ENCODE measurements at places on chromosomes 7 and 10. TPM values are rescaled to one million over a fixed set of nuclear protein-coding genes. Genes with fewer than 3 reads are reported as not detected.

Gene ZPBP
- not detected for total RNA-seq

Gene CCDC172
- not detected for total RNA-seq

Gene DGKI
- total RNA-seq: not detected

Gene IFIT1
- 31.8 TPM for total RNA-seq

Gene EN2
- not detected for total RNA-seq

Gene C10orf143
- 4.4 TPM for total RNA-seq

Gene ADCYAP1R1
- total RNA-seq: not detected

Gene LIPJ
- not detected for total RNA-seq

Gene NPSR1
- not detected for total RNA-seq

Gene SKIDA1
- 0.10 TPM for total RNA-seq

Gene SH2B2
- 0.16 TPM for total RNA-seq

Gene SPDYE5
- not detected for total RNA-seq

Gene THSD7A
- total RNA-seq: not detected

All from activated CD8-positive, alpha-beta T cell treated with anti-CD3 and anti-CD28 coated beads, Interleukin-2, amount 10 ng/mL, durations not matched to agents 7 days and 5 days (primary cell).